Suppressor macrophage treated with lipopolysaccharide for 1 hour (primary cell): ENCODE measurements at places on chromosomes 2 and 18.
A peak's percentile ranks its signal among the peaks of the same experiment; 100 is the strongest.

DNA sequence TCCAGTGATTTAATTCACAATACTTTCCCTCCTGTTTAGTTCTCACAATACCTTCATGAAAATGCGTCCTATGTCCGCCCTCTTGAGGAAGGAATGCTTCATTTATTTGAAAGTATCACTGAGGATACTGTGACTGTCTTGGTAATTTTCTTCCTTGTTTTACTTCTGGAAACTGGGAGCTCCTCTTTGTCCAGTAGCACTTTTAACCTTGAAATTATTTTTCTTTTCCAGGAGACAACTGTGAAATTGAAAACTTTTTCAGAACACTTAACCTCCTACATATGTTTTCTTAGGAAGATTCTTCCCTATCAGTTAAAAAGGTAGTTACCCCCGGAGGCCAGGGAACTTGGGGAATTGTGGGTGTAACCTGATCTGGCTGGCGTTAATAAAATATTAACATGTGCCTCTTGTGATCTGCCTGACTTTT, 58.9 kb upstream of the STON1 start:
- no peak for DNase-seq

- no peak for DNase-seq
Observed at GRCh38 chr2:177265824-177266817, 1.6 kb upstream of the NFE2L2 start.

GRCh38 chr2:7722212-7722910, 805.1 kb downstream of the RNF144A start:
- DNase-seq = no peak

- no peak for DNase-seq
Observed at GRCh38 chr2:95505222-95505621, 20.7 kb upstream of the TRIM43B start.

DNA sequence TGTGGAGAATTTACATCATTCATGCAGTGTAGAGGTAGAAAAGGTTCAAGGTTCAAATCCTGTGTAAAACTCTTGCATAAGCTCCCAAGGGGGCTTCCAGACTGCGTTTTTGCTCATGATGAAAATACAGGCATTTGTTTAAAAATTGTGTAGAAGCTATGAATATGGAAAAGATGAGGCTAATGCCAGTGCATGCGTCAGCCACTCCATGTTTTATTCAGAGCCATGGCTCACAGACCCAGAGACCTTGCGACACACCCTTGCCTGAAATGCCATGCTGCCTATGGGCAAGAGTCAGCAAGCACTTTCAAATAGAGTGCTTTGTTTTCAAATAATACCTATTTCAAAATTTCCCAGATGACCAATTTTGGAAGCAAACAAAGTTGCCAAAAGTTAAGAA, 262.3 kb downstream of the TRIB2 start:
- no peak for DNase-seq

DNA sequence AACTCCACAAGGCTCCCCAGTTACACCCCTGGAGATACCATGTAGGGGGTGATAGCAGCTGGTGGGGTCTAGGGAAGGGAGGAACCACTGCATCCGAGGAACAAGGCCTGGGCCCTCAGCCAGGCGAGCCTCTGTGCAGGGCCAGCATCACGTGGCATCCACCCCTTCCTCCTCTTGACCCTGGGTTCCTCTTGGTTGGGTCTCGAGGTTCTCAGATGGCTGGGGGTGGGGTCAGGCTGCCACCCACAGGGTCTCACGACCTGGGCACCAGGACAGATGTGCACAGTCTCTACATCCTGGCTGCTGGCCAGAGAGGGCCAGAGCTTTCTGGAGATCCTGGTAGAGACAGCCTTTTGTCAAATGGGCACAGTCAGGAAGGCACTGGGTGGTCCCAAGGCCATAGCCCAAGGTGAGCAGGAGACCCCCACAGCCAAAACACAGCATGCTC, 10.4 kb downstream of the HS6ST1 start:
- peak; percentile 24 for DNase-seq

GRCh38 chr2:15273452-15273851, 287.7 kb downstream of the NBAS start:
- no peak for DNase-seq

DNA sequence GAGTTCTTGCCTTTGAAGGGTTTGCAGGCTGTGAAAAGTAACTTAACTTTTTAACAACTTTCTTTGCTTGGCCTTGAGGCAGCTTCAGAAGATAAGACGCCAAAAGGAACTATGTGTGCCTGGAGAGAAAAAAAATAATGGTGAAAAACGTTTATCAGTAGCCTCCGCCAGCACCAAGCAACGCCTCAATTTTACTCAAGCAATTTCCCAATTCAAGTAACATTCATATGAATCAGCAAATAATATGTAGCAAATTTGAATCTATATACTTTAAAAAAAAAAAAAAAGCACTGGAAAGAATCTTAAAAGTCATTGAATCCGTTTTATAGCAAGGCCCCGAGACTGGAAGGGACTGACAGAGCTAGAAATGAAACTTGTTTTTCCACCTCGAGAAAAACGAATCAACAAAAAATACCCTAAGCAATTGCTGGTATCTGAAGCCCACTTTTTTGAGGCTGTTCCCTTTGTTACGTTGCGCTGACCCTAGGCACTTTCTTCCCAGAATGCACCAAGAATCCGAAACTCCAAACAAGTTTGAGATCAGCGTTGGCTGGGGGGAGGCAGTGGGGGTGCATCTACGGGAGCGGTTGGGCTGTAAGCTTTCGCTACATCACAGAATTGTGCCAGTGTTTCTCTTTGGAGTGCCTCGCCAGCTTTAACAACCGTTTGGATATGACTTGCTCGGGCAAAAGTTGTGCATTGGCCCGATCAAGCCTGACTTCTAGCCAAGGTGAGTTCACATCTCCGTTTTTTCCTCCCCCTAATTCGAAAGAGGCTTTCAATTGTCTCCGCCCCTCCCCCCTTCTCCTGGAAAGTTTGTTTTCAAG, 2.7 kb upstream of the TGIF1 start:
- DNase-seq = peak; percentile 55

DNA sequence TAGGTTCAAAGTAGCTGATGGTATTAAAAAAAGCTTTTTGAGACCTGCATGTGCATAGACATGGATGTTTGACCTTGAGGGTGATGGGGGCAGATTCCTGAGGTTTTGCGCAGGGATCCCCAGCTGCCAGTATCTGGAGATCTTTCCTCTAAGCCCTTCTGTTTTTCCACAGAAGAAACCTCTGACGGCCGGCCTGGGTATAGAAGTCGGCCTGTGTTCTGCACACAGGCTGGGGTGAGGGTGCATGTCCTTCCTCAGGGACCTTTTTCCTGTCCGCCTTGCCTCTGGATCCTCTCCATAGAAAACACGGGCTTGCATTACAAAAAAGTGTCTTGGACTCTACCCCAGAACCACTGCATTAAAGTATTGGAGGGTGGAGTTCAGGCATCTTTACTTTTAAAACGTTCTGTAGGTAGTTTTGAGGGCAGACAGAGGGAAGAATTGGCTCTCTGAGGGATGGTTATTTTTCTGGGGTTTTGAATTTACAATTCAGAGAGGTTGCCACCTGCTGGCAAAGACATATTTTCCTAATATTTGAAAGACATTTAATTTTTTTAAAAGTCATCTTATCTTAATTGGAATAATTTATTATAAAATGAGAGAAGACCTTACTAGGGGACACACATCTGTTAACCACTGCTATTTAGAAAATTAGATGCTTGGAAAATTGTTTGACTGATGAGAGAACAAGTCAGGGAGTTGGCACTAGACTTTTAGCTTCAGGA, 350.6 kb downstream of the DCDC2C start:
- no peak for DNase-seq

DNA sequence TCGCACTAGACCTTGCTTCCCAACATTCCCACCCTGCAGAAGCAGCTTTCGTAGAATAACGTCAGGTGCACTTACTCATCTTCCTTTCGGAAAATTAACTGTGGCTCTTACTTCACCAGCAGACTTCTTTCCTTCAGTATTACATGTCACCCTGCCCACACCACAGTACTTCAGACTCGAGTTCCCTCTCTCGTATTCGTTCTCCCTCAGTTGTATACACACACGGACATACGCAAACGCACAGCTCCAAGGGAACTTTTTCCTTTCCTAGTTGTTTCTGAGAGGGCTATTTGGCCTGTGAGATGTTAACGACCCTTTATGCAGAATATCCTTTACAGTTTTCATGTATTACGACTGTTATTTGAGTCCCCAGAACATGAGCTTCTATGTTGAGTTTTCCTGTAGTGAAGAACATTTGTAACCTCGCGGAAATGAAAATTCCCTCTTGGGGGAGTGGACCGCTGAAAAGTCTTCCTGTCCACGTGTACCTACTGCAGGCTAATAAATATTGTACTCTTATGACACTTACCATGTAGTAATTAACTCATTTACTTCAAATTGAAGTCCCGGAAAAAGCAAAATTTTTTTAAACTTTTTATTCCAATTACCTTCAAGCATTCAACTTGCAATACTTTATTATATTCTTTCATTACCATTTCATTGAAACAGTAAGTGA, 908 bp downstream of the ERLEC1 start:
- DNase-seq = peak; percentile 59

- DNase-seq = no peak
Observed at GRCh38 chr18:50099725-50100407, 95.1 kb downstream of the MYO5B start.

DNA sequence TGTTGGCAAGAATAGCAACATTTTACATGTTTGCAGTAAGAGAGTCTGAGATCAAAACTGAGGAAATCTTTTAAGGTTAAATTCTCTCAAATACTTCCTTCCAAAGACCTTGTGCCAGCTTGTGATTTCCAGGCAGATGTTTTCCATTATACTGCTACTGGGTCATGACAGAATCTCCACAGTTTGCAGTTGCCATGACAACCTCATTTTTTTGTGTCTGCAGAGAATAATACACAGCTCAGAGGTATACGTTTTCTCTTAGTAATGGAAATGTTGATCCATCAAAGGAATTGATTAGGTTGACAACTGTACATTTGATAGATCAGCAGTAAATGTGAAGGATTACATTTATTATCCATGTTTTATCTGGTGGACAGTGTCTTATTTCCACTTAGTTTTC, 29.1 kb upstream of the CSRNP3 start:
- DNase-seq = no peak

GRCh38 chr2:215423234-215423633, 12.6 kb downstream of the FN1 start:
- peak; percentile 36 for DNase-seq

- peak; percentile 17 for DNase-seq
Observed at GRCh38 chr2:127796389-127796788, 14.6 kb downstream of the WDR33 start.

DNA sequence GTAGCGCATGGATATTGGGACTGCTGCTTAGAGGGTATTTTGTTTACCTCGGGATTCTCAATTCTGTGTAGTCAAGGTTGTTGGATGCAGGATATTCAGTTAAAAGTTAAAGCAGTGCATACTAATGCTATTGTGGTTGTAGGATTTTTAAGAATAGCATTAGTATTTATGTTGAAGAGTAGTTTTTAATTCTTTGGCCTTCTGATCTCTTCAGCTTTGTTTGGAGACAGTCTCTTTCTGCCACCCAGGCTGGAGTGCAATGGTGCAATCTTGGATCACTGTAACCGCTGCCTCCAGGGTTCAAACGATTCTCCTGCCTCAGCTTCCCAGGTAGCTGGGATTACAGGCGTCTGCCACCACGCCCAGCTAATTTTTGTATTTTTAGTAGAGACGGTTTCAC, 1.5 kb downstream of the RHBDD1 start:
- DNase-seq = no peak

DNA sequence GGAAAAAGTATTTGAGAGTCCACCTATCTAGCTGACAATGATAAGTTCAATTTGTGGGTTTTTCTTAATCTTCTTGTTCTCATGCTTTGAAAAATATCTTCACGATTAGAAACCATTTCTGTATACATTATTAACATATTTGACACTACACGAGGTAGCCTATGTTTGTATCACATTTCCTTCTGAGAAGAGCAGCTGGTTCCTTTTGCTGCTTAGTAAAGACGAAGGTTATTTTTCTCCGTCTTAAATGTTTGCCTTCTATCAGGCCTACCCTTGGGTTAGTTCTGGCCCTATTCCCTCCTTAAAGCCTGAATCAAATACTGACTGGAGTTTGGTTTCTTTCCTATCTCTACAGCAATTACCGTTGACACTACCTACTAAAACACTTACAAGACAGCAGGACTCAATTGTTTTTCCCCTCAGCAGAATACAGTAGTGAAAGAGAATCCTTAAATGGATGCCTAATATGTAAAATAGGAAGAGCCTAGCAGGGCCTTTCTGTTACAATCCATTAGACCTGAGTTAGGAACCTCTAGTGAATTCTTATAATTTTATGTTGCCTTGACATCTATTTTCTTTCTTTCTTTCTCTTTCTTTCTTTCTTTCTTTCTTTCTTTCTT, 790.4 kb downstream of the EPHA4 start:
- DNase-seq = no peak

GRCh38 chr2:187194049-187194448, 254.0 kb downstream of the CALCRL start:
- DNase-seq = no peak

GRCh38 chr2:198017068-198017467, 212.7 kb downstream of the PLCL1 start:
- no peak for DNase-seq

GRCh38 chr18:25612466-25612865, 260.5 kb upstream of the ZNF521 start:
- no peak for DNase-seq

DNA sequence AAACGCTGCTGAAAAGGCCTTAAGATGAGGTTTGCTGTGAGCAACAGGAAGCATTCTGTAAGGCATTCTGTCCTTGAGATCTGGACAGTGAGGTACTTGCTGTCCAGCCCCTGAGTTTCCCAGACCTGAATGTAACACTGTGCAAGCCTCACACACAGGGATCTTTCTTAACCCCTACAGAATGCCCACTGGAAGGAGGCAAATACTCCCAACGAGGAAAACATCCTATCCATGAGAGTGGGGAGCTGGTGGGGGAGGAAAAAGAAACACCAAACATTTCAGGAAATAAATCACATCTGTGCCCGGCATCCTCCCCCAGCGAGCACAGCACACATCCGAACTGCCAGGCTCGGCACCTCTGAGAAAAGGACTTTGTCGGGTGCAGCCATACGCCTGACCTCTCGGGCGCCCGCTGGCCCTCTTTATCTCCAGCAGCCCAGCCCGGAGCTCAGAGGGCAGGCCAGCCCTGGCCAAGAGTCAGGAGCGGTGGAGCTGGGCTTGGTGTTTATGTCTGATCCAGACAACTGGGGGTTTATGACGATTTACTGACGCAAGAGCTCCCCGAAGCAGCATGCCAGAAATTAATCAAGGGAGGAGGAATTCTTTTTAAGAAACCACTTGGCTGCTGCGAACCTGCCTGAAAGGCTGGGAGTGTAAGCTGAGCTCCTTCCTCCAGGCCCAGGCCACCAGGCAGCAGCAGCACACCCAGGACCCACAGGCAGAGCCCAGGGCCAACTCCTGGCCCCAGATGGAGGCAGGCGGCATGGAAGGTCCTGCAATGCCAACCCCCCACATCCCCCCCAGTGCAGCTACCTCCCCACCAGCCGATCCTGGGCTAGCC, 72.2 kb downstream of the HDAC4 start:
- DNase-seq = no peak

GRCh38 chr2:12507295-12507694, 209.4 kb upstream of the TRIB2 start:
- DNase-seq = peak; percentile 76

DNA sequence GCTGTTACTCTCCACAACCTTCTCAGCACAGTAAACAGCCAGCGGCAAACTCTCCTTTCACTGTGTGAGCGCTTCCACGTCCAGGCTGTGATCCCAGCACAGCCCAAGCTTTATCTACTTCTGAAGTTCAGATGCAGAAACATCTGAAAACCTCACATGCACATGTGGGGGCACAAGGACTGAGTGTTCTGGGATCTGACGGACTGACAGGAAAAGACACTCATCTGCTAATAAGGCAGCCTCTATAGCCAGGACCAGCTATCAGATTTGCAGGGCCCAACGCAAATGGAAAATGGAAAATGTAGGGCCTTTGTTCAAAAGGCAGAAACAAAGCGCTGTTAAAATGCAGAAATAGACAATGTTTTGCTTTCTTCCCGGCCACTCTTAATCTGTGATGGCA, 133.8 kb upstream of the ARHGAP28 start:
- no peak for DNase-seq
